ENCODE measurements at places on chromosomes 1 and 21.

GRCh38 chr1:61051719-61052394 lies 30.5 kb upstream of the NFIA start:
- peaks cover 63% of the 10 kb centered on the region for H3K27me3 ChIP-seq
- H3K27ac ChIP-seq: no peak overlapping the region
- DNase-seq: no peak
- peaks cover 12% of the 10 kb centered on the region for H3K4me1 ChIP-seq

- no peak overlapping the region for H3K4me3 ChIP-seq
- H3K36me3 ChIP-seq: peaks cover 11% of the 10 kb centered on the region
- peaks cover 48% of the 10 kb centered on the region for H3K4me1 ChIP-seq
- no peak for DNase-seq
- peaks cover 15% of the 10 kb centered on the region for H3K27me3 ChIP-seq
- no peak overlapping the region for H3K27ac ChIP-seq
Measured at GRCh38 chr1:83996191-83996590, 2.7 kb downstream of the TTLL7 start.

- no peaks in the 10 kb centered on the region for H3K4me1 ChIP-seq
- no peak overlapping the region for H3K4me3 ChIP-seq
- no peaks in the 10 kb centered on the region for H3K27me3 ChIP-seq
- no peak overlapping the region for H3K27ac ChIP-seq
Measured at GRCh38 chr1:161978011-161978790, 45.5 kb downstream of the OLFML2B start.

GRCh38 chr1:150762552-150762951 lies 3.0 kb downstream of the CTSS start:
- peaks cover 3% of the 10 kb centered on the region for H3K36me3 ChIP-seq
- H3K4me3 ChIP-seq: no peak overlapping the region
- DNase-seq: no peak
- peaks cover 1% of the 10 kb centered on the region for H3K4me1 ChIP-seq
- H3K27ac ChIP-seq: no peak overlapping the region
